ENCODE measurements at places on chromosomes 12 and 14.
A peak's percentile ranks its signal among the peaks of the same experiment; 100 is the strongest.

DNA sequence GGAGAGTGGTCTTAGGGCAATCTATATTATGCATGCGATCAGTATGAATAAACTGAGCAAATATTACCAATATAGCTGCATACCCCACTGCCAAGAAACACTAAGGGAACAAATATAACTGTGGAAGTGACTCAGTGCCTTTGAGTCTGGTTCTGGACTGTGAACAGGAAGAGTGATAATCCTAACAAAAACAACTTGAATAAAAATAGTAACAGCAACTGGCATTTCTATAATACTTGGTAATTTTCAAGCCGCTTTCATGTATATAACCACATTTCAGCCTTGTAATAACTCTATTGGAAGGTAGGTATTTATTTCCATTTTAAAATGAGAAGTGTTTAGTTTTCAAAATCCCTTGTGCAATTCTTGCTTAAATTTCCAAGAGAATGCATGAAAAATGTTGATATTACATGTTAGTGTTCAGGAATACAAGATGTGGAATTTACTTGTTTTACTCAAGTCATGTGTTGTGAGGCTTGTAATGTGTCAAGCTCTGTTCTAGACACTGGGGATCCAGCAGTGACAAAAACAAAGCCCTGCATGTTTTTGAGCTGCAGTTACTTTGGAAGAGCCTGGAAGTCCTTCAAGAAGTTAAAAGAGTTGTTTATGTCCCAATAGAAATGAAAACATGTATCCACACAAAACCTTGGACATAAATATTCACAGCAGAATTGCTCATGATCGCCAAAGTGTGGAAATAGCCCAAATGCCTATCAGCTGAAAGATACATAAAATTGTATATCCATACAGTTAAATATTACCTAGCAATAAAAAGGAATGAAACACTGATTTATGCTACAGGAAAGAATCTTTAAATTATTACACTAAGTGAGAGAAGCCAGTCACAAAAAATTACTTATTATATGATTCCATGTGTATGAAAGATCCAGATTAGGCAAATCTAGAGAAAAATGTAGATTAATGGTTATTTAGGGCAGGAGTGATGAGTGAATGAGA lies 338.1 kb upstream of the TMEM132C start:
- peak; percentile 48 for DNase-seq

DNA sequence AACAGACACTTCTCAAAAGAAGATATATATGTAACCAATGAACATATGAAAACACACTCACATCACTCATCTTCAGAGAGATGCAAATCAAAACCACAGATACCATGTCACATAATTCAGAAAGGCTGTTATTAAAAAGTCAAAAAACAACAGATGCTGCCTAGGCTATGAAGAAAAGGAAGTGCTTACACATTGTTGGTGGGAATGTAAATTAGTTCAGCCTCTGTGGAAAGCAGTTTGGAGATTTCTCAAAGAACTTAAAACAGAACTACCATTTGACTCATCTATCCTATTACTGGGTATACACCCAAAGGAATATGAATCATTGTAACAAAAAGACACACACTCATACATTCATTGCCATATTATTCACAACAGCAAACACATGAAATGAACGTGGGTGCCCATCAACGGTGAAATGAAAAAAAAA lies 35.1 kb downstream of the EIF2S3B start:
- DNase-seq: no peak

DNA sequence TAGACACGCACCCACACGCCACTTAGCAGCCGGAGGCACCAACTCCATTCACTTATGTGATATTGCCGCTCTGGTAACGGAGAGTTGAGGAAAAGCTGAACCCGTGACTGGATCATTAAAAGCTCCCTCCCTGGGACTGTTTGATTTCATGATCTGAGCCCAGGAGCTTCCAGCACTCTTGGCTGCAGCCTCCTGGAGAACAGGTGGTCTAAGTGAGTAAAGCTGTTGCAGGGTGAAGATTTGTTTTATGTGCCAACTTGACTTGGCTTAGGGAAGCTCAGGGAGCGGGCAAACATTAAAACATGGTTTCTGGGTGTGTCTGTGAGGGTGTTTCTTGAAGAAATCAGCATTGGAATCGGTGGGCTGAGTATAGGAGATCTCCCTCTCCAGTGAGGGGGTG lies 16.9 kb upstream of the TMEM132C start:
- DNase-seq: no peak

GRCh38 chr14:82999802-83000201 lies 1466.1 kb upstream of the SEL1L start:
- no peak for DNase-seq

DNA sequence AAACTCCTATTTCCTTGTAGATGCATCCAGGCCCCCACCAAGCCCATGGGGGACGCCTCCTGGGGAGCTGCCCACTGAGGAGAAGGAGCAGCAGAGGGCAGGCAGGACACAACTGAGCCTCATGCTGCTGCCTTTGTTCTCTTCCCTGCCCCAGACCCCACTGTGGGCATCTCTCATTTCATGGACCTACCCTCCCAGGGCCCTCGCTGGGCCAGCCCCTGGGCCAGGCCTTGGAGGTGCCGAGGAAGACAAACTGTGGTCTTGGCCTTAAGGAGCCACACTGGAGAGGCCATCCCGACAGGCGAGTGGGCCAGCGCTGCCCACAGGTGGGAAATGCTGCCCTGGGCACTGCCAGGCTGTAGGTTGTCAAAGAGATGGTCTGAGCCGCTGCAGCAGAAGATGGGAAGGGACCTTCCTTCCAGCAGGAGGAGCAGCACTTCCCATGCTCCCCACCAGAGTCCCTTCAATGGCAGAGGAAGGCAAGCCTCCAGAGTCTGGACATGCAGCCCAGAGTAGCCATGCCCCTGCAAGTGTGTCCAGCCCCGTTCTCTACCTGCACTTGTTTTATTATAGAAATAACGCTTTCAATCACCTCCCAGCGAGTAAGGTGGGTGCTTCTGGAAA lies 147.4 kb downstream of the BCL11B start:
- DNase-seq: no peak

GRCh38 chr14:60738843-60739508 lies 4.4 kb downstream of the MNAT1 start:
- DNase-seq: no peak
